Hypothalamus (tissue), 51 donors: ENCODE measurements at places on chromosomes 5 and 9.
A peak's percentile ranks its signal among the peaks of the same experiment; 100 is the strongest.

- DNase-seq = no peak
Observed at GRCh38 chr9:137816531-137817235, 60.9 kb upstream of the CACNA1B start.

GRCh38 chr9:124654431-124654830, 116.7 kb downstream of the NR6A1 start:
- DNase-seq = no peak

DNA sequence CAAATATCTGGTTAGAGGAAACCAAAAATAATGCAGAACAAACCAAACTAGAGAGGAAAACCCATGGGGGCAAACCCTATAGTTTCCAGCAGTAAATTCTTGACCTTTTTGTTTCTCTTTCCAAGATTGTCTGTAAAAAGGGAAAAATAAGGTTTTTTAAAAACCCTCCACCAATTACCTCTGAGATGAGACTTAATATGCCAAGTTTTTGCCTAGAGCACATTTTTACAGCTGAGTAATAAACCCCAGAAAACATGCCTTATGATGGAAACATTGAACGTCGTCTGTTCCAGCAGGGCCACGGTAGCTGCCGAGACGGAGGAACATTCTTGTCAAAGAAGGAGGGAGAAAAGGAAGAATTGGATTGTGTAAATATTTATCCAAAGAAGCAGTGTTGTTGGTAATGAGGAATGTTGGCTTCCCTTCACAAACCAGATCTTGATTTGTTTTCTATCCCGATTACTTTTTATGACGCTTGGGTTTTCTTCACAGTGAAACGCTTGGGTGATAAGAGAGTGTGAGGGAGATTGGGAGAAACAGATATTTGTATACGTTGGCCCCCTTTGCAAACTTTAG, 17.3 kb upstream of the MSX2 start:
- no peak for DNase-seq

GRCh38 chr5:5467737-5468136, 45.3 kb downstream of the ICE1 start:
- DNase-seq = no peak

DNA sequence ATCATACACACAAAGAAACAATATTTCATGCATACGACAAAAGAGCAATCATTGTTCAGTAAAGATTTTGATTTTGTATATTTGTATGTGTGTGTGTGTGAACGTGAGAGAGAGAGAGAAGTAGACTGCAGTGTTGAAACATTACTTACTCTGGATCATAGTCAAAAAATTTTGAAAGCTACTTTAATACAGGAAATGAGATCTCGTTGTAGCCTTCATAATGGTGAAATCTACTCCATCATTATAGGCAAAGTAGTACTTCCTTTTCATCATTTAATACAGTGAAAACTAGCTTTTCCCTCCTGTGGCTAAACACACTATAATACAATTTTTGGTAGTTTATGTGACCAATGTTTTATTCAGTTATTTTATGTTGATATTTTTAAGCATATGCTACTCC, 1427.7 kb upstream of the C9orf72 start:
- DNase-seq = no peak

DNA sequence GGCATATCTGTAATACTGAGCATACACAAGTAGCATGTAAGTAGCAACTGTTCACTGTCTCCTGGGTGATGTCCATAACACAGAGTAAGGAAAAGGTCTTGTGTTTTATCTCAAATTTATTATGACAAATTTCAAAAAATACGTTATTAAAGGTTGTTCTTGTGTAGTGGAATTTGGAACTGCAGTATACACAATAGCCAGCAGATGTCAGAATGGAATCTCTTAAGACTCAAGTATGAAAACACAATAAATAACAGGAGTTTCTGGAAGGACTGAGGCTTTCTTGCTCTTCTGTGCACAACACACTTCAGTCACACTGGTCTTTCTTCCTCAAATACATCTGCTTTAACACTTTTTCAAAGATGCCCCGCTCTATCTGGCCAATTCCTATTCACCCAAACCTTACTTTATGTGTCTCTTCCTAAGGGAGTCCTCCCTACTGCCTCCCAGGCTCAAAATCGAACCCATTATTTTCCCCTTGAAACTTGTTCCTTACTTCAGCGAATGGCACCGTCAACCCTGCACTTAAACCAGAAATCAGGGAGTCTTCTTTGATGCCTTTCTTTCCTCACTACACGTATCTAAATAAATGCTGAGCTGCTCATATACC, 6.5 kb upstream of the FBXO10 start:
- DNase-seq = no peak

GRCh38 chr5:125823572-125823971, 599.6 kb upstream of the GRAMD2B start:
- no peak for DNase-seq

GRCh38 chr9:76181020-76181641, 213.1 kb downstream of the RFK start:
- no peak for DNase-seq

DNA sequence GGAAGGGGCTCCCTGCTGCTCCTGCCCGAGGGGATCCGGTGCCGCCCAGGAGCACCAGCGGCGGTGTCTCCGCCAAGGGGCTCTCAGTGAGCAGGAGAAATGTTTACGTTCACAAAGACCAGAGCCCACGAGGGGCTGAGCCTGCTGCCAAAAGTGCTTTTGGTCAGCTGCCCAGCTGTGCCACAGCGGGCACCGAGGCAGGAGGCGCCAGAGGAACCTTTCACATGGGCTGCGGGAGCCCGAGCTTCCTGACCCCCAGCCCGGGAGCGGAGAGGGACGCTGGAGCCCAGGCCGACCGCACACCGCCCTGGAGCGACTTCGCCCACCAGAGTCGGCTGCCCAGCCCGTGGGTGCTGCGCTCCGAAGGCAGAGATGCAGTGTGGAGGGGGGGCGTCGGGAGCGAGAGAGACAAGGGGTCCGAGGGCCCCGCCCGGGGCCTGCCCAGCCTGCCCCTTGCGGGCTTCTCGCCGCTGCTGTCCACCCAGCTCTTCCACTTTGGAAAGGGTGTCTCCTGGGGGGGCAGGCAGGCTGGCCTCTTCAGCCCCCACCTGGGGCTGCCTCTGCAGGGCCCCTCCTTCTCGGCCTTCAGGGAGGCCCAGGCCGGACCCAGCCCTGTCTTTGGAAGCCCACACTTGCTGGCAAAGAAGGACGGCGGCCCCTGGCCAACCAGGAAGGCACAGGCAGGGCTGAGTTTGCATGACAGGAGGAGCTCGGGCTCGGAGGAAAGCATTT, 7.9 kb downstream of the PPP1R26 start:
- no peak for DNase-seq

GRCh38 chr5:158948376-158948886, 151.3 kb downstream of the EBF1 start:
- no peak for DNase-seq

GRCh38 chr5:43772764-43773477, 169.9 kb downstream of the NNT start:
- DNase-seq = no peak

DNA sequence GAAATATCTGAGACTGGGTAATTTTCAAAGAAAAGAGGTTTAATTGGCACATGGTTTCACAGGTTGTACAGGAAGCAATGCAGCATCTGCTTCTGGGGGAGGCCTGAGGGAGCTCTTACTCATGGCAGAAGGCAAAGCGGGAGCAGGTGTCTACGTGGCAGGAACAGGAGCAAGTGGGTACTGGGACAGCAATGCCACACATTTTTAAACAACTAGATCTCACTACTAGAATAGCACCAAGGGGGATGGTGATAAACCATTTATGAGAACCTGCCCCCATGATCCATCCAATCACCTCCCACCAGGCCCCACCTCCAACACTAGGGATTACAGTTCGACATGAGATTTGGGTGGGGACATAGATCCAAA, 47.6 kb upstream of the HOMER1 start:
- DNase-seq = no peak

GRCh38 chr9:121675969-121676822, 24.8 kb downstream of the DAB2IP start:
- peak; percentile 28 for DNase-seq

- DNase-seq = no peak
Observed at GRCh38 chr5:115579747-115580173, 22.5 kb downstream of the TICAM2 start.

DNA sequence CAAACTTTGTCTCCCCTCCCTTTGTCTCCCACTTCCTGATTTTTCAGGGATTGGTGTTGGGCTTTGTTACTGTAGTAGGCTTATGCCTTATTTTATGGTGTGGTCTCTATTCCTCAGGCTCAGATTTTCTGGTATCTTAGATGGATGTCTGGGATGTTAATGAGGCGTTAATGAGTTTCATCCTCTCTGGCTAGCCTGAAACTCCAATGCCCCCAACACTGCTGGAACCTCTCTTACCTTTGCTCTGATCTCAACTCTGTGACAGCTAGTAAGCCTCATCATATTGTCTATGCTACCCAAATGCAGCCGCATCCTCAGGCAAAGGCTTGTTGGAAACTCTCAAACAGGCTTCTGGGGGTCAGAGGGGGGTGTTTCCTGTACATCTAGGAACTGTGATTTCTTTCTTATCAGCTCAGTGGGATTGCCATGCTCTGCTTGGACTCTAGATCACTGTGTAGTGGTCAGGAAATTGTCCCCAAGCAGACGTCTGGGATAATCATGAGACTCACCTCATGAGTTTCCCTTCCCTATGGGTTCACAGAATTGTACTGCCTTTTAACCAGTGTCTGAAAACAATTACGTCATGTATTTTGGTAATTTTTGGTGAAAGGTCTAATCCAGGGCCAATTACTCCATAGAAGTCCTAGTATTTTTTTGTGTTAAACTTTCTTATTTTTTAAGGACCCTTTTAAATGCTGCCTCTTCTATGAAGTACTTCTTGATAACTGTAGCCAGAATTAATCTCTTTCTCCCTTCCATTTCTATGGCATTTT, 88.8 kb upstream of the TRPC7 start:
- no peak for DNase-seq
